ENCODE measurements at places on chromosomes 4 and X.

DNA sequence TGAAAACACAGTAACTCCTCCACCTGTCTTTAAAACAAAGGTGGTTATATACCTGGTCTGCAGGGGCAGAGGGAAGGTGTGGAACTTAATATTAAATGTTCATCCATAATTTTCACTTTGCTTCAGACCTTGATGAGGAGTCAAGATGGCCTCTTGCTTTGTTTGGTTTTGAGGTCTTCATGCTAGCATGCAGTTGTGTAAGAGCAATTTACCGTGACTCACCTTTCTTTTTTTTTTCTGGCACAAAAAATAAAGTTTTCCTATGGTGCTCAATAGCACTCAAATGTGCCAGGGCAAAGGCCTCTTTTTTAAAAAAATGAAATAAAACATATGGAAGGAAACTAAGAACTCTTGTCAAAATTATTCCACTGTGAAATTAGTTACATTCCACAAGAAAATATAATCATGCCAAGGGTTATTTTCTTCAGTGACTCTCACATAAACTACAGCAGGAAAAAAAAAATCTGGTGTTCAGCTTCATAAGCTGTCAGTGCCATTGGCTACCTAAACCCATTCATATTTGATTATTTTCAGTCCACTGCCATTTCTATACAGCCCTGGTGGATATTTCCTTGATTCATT lies 128.2 kb downstream of the SLC7A11 start:
- DNase-seq, result no peak

DNA sequence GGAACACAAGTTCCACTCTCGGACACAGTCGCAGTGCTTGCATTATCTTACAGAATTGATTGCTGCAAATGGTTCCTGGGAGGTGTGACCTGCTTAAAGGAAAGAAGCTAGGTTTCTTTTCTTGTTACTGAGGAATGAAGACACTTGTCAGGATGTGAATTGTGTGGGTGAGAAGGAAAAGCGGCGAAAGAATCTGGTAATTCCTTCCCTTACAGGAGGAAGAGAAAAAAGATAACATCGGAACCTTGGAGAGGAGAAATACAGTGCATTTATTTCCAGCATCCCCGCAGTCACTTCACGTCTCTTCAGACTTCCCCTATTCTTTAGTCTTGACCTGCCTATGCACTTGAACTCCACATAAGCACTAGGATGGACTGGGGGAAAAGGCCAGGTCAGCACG lies 389 bp upstream of the CCSER1 start:
- DNase-seq, result peak; percentile 20

DNA sequence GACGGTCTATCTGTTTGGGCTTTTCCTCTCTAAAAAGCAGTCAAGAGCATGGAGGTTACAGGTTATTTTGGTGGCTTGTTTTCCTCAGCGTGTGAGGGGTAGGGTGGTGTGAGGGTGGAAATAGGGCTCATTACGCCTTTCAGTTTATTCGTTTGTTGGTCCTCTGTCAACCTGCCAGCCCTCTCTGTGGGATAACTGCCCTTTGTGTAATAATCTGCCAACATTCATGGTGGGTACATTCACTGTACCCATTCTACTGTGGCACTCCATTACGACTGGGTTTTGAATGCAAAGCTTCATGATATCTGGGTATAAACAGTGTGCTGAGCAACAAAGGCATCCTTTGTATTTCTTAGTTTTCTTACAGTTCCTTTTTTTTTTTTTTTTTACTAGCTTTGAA lies 136.4 kb downstream of the ADGRL3 start:
- DNase-seq, result peak; percentile 80

DNA sequence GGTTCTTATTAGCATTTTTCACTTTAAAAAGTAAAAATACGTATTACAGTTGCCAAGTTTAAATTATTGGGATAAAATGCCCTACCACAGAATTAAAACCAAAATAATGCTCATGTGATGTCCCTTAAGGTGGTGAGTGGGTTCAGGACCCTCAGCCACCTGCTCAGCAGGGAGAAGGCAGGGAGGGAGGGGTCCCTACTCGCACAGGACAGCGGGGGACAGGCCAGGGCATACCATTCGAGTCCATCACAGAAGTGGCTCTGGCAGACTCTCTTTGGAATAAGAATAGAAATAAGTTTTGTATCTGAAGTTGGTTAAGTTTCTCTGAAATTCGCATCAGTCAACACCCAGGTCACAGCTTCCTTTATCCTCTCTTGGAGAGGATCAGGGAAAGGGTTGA lies 37.7 kb downstream of the NOP14 start:
- no peak for DNase-seq

DNA sequence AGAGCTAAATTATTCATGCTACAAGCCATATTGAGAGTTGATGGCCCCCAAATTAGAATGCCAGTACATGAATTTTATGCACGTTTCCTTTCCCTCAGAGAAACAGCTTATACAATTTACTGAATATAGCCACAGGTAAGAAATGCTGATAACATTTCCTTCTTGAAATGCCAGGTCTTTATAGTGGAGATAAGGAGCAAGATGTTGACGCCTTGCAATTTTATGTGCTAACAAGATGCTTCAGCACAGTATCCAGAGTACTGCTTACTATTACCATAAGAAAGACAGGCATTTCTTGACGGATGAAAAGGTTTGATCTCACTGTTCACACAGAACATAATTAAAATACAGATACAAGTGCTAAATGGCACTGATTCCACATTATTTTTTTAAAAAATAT lies 223.2 kb upstream of the CTSO start:
- DNase-seq, result no peak

GRCh38 chr4:77471821-77472495 lies 133.7 kb upstream of the CXCL13 start:
- no peak for DNase-seq

DNA sequence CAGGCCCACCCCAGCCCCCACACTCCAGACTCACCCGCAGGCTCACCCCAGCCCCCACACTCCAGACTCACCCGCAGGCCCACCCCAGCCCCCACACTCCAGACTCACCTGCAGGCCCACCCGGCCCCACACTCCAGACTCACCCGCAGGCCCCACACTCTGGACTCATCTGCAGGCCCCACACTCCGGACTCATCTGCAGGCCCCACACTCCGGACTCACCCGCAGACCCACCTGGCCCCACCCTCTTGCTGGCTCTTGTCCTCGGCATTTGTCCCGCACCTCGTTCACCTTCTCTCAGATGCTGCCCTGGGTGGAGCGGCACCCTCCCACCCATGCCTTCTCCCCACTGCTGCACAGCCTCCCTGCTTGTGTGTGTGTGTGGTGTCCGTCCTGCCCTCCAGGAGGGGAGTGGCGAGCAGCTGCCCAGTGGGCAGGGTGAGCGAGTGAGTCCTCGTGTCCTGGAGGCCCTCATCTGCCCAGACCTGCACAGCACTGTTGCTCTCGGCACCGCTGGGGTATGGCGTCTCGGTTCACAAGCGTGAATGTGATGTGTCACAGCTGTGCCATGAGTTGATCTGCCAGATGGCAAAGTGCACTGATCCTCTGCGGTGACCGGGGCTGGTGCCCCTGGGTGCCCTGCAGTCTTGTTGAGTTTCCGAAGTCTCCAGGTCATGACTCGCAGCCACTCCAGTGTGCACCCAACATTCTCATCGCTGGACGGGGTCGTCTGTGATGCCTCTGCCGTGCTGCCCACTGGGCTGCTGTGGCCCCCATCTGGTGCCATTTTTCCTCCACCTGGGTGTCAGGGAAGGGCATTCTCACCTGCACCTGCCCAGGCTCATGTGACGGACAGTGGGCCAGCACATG lies 27.7 kb downstream of the MAEA start:
- no peak for DNase-seq

DNA sequence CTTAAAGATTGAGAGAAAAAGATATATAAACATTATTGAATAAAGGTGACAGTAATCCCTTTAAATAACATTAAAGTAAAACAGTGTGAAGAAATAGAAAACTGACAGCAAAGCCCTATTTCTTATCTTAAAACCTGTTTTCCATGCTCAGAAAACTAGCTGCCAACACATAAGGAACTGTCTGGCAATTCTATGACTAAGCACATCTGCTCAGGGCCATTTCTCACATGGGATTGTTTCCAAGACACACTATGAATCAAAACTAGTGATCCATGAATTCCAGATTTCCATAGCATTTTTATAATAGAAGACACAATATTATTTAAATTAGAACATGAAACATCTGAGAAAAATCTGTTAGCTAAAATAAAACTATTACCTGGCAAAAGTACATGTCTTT lies 113.4 kb downstream of the SCLT1 start:
- DNase-seq, result peak; percentile 9

All from pons (tissue), 1 donor.